ENCODE measurements at places on chromosomes 7 and 10. TPM values are rescaled to one million over a fixed set of nuclear protein-coding genes. Genes with fewer than 3 reads are reported as not detected.

The RABGEF1 gene
- 27.1 TPM for total RNA-seq

The PRLHR gene
- not detected for total RNA-seq

The CDNF gene
- 2.0 TPM for total RNA-seq

The SHTN1 gene
- 34.1 TPM for total RNA-seq

DNA sequence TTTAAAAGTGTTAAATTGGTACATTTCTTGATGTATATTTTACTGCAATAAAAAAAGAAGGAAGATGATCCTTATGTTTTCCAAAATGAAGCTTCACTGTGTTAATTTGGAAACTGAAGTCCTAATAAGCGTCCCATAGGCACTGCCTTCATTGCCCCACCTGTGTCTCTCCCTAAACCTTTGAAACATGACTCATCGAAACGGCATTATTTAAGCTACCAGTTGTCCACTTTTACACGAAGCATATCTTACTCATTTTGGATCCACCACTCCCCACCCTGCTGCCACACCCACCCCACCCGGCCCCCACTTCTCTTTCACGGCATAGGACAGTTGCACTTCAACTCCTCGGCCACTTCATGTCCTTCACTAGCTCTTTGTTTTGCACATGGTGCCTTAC is 85.5 kb downstream of the KIAA1549 start:
- no peak for DNase-seq

DNA sequence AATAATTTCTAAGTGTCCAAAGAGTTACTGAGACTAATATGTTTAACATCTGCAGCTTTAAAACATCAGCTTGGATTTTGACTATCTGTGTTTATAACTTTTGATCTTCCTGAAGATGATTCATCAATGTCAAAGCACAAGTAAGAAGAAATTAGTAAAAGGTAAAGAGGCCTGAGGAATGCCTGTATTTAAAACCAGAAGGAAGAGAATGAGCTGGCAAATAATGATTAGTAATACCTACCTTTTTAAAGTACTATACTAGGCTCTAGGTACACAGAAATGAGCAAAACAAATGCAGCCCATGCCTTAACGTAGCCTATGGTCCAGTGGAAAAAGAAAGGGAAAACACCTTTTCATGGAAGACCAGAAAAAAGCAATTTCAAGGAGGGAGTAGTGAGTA is 158.0 kb downstream of the KCND2 start:
- no peak for DNase-seq

Measured in left colon (tissue), 2 donors.